ENCODE measurements at places on chromosomes 2 and 18.
A peak's percentile ranks its signal among the peaks of the same experiment; 100 is the strongest.

DNA sequence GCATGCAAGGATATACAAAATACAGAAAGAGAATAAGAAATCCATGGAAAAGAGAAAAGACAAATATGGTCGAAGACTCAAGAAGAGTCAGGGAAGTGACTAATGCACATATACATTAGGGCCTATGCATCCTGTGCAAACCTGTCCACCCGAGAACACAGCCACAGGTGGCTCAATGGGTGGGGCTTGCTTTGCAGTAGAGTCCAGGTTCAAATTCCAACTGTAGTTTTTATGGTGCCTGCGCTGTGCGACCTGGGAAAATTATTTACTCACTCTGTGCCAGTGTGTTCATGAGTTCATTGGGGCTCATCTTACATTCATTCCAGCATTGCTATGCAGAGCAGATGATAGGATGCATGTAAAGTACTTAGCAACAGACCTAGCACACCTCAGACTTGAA lies 244.7 kb downstream of the CTNNA2 start:
- no peak for DNase-seq

- no peak for DNase-seq
These were observed 155.8 kb downstream of the CDH7 start for GRCh38 chr18:65906621-65907034.

DNA sequence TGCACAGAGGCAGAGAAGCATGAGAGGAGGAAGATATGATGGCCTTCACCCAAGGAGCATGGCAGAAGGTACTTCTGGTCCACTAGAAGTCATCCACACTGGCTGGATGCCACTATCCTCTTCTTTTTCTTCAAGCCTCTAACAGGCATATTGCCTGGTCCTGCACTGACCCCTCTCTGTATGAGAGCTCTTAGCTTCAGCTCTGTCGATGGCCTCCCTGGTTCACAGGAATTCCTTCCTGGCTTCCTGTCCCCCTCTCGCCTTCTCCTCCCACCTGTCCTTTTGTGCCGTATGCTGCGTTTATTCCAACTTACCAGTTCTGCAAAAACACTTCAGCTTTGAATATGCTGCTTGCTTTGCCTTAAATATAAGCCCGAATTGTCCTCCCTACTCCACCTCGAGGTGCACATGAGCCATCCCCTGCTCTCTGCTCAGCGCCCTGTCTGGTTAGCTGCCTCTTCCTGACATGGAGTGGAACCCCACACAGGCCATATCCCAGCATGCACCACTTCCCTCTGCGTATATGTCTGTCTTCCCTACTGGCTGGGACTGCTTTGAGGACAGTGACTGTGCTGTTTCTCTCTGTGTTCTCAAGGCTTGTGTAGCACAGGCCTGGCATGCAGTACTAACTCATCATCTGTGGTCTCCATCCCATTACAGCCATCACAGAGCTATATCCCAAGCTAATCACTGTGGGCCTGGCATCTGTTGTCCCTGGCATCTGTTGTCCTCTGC lies 474.9 kb downstream of the EIPR1 start:
- DNase-seq, result no peak

DNA sequence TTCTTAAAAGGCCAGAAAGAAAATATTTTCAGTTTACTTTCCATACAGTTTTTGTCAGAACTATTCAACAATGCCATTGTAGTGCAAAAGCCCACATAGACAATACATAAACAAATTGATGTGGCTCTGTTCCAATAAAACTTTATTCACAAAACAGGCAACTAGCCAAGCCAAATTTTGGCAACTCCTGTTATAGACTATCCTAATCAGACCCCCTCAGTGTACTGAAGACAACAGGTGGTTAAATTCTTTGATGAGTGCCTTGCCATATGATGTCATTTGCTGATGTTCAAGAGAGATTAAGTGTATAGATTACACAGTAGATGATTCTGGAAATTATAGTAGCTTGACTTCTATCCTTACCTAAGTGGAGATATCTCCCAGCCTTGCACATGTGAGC lies 83.4 kb downstream of the FANCL start:
- DNase-seq, result no peak

GRCh38 chr2:219460424-219460926 lies 25.8 kb downstream of the SPEG start:
- no peak for DNase-seq

- no peak for DNase-seq
These were observed 179.3 kb downstream of the C1D start for GRCh38 chr2:67883316-67884087.

- DNase-seq, result peak; percentile 50
These were observed 2.3 kb upstream of the ALKAL2 start for GRCh38 chr2:290090-290722.

DNA sequence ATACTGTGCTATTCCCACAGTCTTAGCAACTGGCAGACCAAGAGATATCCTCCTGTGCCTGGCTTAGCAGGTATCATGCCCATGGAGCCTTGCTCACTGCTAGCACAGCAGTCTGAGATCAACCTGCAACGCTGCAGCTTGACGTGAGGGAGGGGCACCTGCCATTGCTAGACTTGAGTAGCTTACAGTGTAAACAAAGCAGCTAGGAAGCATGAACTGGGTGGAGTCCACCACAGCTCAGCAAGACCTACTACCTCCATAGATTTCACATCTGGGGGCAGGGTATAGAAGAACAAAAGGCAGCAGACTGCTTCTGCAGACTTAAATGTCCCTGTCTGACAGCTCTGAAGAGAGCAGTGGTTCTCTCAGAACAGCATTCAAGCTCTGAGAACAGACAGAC lies 74.8 kb downstream of the AKAIN1 start:
- no peak for DNase-seq

- no peak for DNase-seq
These were observed 77.2 kb upstream of the PXDN start for GRCh38 chr2:1821530-1821929.

DNA sequence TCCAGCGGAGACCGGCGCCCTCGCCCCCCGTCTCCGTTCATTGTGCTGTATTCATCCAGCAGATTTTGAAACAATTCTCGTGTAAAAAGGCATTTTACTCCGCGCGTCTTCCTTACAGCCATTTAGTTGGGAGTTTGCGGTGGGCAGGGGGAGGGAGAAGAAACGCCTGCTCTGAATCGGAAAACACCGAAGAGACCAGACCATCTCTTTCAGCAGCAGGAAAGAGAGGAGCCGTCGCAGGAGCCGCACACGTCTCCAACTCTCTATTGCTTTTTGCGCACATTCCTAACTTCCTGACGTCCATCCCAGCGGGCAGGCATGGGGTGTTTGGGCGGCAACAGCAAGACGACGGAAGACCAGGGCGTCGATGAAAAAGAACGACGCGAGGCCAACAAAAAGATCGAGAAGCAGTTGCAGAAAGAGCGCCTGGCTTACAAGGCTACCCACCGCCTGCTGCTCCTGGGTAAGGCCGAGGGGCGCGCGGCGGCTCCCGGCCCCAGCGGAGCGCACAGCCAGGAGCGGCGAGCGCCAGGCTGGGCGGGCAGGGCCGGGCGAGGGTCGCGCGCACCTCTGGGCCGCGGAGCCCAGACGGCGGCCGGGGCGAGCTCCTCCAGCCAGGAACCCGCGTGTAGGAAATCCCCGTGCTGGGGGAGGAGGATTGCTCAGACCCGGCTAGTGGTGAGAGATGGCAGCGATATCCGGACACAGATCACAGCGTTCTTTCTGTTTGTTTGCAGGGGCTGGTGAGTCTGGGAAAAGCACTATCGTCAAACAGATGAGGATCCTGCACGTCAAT lies 63.2 kb downstream of the GNAL start:
- DNase-seq, result no peak

GRCh38 chr18:59505356-59505755 lies 146.3 kb upstream of the LMAN1 start:
- DNase-seq, result no peak

GRCh38 chr2:144320491-144320890 lies 199.4 kb downstream of the ZEB2 start:
- peak; percentile 65 for DNase-seq

DNA sequence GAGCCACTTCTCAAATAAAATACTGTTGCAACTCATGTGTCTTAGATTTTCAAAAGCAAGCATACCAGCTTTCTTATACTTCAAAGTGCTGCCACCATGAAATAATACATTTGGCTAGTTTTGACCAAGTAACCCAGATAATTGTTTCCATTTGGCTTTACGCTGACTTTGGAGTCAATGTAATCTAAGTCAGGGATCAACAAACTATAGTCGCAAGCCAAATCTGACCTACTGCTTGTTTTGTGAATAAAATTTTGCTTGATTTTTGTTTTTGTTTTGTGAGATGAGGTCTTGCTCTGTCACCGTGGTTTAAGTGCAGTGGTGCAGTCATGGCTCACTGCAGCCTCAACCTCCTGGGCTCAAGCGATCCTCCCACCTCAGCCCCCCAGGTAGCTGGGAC lies 65.0 kb downstream of the OXER1 start:
- no peak for DNase-seq

GRCh38 chr18:60556326-60556725 lies 183.8 kb upstream of the MC4R start:
- DNase-seq, result no peak

- DNase-seq, result no peak
These were observed 104.9 kb upstream of the MGAT5 start for GRCh38 chr2:134148843-134149472.

DNA sequence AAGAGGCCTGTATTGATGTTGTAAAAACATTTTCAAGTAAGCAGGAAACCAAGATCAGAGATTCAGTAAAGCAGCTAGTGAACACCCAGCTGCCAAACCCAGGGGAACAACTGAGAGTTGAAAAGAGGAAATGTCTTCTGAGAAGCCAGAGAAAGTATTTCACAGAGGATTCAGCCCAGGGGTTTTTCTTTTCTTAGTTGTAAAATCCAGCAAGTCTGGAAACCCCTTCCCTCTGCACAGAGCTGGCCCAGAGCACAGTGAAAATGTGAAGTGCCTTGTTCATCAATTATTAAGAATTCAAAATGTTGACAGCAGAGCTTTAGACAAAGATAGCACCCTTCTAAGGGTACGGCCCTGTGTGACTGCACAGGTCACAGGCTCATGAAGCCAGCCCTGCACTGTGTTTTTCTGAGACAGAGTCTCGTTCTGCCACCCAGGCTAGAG lies 28.4 kb downstream of the AFF3 start:
- DNase-seq, result no peak

GRCh38 chr2:73243884-73244570 lies 9.9 kb downstream of the CCT7 start:
- no peak for DNase-seq

GRCh38 chr2:24652265-24653182 lies 140.7 kb downstream of the PTRHD1 start:
- no peak for DNase-seq

DNA sequence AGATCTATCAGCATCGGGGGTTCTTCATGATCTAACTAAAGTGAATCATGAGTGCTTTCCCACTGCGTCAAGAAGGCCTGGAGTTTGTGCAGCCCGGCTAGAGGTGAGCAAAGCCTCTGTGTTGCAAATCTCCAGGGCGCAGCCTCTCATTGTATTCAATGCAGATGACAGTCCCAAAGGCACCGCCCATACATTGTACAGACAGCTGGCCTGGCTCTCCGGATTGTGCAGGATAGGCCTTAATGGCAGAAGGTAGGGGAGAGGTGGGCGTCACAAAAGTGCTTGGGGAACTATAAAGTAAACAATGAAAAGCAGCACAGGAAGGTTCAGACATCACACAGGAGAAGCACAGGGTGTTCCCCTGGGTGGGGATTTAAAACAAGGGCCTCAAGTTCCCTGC lies 907 bp upstream of the GYPC start:
- DNase-seq, result no peak

DNA sequence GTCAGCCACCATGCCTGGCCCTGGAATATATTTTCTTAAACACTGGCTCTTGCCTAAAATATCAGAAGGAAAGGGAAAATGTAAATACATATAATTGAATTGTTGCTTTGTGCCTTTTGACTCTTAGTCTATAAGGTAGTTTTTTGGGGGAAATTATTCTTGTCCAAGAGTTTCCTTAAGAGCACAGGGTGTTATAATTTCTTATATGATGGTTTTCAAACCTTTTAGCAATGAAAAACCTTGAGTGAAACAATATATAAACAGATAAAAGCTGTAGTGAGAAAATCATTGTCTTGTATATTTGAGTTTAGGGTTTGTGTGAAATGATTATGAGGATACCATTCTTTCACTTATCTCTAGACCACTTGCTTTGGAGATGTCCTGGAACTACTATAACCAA lies 40.2 kb downstream of the DDX1 start:
- no peak for DNase-seq

DNA sequence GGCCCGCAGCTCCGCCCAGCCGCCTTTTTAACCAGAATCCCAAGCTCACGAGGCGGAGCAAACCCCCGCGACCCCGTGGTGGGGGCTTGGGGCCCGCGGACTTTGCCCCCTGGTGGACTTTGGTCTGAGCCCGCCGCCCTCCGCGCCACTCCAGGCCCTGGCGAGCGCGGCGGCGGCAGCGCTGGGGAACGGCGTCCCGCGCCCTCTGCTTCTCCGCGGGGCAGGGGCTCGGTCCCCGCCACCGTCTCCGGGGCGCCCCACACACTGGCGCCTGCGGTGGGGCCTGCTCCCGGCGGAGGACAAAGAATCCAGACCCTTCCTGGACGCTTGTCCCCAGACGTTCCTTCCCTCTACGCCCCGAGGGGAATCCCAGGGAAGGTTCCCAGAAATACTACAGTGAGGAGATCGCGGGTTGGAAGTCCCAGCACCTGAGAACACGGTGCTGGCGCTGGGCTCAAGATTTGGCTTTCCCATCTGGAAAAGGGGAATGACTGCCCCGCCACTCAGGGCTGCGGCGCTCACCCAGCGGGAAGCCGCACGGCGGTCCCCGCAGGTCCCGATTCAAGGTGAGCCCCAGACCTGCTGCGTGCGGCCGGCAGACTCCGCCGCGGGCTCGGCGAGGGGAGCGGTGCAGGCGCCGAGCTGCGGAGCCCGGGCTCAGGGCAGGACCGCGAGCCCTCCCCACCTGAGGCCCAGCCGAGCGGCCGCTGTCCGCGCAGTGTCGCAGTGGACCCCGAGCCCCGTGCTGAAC lies at the start of gene HAAO:
Gene HAAO (minus strand): TSS at position 1 of the 751 bp plus-strand sequence. CDS start 47 bp downstream, outside the sequence.
- peak; percentile 16 for DNase-seq

DNA sequence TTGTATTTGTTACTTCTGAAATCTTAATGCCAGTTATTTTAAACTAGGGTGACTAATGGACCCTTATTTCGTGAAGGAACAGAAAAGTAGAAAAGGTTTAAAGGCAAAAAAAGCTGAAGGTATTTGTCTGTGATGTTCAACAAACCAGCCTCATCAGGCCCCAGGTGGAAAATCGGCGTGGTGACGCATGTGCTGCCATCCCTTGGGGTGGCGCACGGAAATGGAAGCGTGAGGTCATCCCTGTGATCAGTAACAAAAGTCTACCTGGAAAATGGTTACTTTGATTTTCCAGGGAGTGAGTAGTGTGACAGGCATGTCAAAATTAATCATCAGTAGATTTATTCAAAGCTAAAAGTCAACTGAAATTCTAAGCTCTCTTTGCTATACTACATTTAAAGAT lies 313.2 kb downstream of the GBX2 start:
- no peak for DNase-seq

GRCh38 chr2:71528131-71528591 lies 74.8 kb downstream of the DYSF start:
- no peak for DNase-seq

Data from activated CD4-positive, alpha-beta memory T cell treated with anti-CD3 and anti-CD28 coated beads, Interleukin-2, amount 10 ng/mL, durations not matched to agents 7 days and 5 days (primary cell).